ENCODE measurements at places on chromosomes 1 and 21. TPM values are rescaled to one million over a fixed set of nuclear protein-coding genes. Genes with fewer than 3 reads are reported as not detected.

DNA sequence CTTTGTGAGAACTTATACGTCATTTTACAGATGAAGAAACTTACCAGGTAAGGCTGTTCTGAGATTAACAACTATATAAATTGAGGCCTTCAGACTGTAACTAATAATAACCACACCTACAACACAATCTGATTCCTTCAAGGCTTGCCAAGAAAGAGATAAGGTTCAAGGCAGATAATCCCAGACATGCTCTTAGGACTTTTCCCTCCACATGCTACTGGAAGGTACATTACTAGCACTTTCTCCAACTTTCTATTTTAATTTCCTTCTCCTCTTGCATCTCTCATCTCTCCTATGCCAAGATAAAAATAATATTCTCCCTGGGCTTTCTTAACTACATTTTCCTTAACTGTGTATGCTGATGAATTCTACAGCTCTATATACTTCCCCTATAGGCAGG, 18.9 kb upstream of the NRAS start:
- DNase-seq = no peak

- DNase-seq = no peak
Measured at GRCh38 chr1:92551916-92552315, 65.2 kb upstream of the GFI1 start.

MTMR11 gene
- total RNA-seq = 1.5 TPM

DNA sequence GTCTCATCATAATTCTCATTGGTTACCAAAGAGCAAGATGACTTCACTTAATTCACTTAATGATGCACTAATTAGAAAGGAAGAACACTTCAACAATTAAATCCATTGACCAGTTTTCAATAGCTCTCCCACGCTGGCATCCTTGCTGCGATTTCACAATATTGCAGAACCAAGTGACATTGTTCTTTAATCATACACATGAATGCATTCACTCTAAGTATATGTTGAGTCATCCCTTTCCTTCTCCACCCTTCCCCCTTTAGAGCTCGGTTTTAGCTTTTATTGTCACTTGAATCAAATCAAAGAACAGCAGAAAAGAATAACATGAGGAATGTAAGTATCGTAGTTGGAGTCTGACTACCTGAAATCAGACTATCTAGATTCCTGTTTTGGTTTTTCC, 233.6 kb upstream of the FMN2 start:
- no peak for DNase-seq

DNA sequence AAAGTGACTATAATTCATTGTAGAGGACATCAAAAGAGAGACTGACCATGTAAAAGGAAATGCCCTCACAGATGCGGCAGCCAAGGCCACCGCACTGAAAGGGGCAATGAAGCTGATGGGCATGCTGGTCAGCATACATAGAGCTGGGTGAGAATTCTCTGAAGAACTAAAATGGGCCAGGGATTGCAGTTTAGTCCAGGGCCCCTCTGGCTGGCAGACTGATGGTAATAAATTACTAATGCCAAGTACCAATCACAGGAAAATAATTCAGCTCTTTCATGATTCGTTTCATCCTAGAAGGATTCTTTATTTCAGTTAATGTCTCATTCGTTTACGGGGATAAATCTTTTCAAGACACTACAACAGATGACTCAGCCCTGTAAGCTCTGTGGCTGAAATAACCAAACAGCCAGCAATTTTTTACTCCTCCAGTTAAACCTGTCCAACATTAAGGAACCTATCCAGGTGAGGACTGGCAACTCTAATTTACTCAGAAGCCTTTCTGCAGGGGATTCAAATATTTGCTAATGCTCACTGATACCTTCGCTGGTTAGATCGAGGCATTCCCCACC, 56.9 kb upstream of the MAP1LC3C start:
- DNase-seq = no peak

GRCh38 chr1:154151311-154151710, 3.6 kb downstream of the NUP210L start:
- DNase-seq = peak; percentile 26

- peak; percentile 68 for DNase-seq
Measured at GRCh38 chr21:41142051-41142795, 25.7 kb upstream of the BACE2 start.

FAM72A gene
- 5.9 TPM for total RNA-seq
